H1 (cell line): ENCODE measurements at places on chromosomes 4 and X. TPM values are rescaled to one million over a fixed set of nuclear protein-coding genes. Genes with fewer than 3 reads are reported as not detected.

GRCh38 chrX:22603060-22603459 lies 330.3 kb downstream of the CBLL2 start:
- DNase-seq, result no peak

DNA sequence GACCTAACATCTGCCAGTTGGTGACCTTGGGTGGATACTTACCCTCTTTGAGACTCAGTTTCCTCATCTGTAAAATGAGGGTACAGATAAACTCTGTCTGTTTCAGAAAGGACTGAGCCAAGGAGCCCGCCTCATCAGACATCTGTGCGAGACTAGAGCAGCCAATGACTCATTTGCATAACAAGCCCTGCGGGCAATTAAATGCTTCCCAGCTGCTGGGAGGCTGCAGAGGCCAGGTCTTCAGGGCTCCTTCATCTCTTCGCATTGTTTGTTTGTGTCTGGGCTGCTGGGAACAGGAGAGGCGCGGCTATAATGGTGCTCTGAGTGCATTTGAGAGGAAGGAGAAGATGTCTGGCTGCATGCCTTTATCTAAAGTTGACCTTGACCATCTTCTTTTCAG lies 85.0 kb downstream of the ADRA2C start:
- no peak for DNase-seq

The NSDHL gene
- total RNA-seq, result 30.5 and 31.5 TPM in 2 replicates

DNA sequence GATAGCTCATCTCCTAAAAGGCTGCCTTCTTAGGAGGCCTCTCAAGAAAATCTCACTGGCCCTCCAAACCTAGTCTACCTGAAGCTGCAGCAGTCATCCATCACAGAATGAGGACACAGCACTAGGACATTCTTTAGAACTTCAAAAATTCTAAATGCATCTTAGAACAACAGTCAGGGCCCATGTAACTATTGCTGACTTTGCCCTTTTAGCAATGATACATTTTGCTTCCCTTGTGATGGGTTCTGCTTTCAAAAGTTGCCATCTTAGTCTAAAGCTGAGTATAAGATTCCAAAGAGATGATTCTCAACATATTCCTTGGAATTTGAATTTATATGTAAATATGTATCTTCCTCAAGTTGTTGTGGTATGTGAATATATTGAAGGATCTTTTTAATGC lies 793.0 kb downstream of the RAB28 start:
- DNase-seq, result no peak

The KIT gene
- 24.8 and 27.7 TPM in 2 replicates for total RNA-seq
